ENCODE measurements at places on chromosomes 6 and 20. TPM values are rescaled to one million over a fixed set of nuclear protein-coding genes. Genes with fewer than 3 reads are reported as not detected.

The RPRD1B gene
- total RNA-seq, result 27.7 TPM

The CYP39A1 gene
- total RNA-seq, result not detected

The SLC17A1 gene
- not detected for total RNA-seq

The MTCH1 gene
- total RNA-seq, result 206 TPM

The LGSN gene
- not detected for total RNA-seq

The MCHR2 gene
- total RNA-seq, result not detected

The SMLR1 gene
- total RNA-seq, result not detected

The PPIL6 gene
- total RNA-seq, result 3.1 TPM

The SLC17A3 gene
- total RNA-seq, result not detected

The GPRC6A gene
- not detected for total RNA-seq

The ARMH2 gene
- not detected for total RNA-seq

The MUC21 gene
- total RNA-seq, result not detected

The C6orf118 gene
- not detected for total RNA-seq

The THEMIS gene
- not detected for total RNA-seq

The TINAG gene
- not detected for total RNA-seq

The C6orf15 gene
- total RNA-seq, result not detected

The OR2H2 gene
- not detected for total RNA-seq

The PPDPF gene
- 228 TPM for total RNA-seq

The SOBP gene
- total RNA-seq, result 5.2 TPM

The DNAH8 gene
- not detected for total RNA-seq

The CCN6 gene
- 0.16 TPM for total RNA-seq

The NMBR gene
- total RNA-seq, result not detected

The NOX3 gene
- not detected for total RNA-seq

The POU3F2 gene
- total RNA-seq, result not detected

The COL10A1 gene
- not detected for total RNA-seq

The FLRT3 gene
- 0.90 TPM for total RNA-seq

The TFAP2B gene
- not detected for total RNA-seq

The WFDC5 gene
- not detected for total RNA-seq

All from cardiac atrium fibroblast (primary cell).